NCI-H345 (cell line): ENCODE measurements at places on chromosomes 4 and X.

- DNase-seq, result no peak
Measured at GRCh38 chr4:5923376-5923775, 30.5 kb upstream of the CRMP1 start.

- DNase-seq, result no peak
Measured at GRCh38 chr4:111639120-111639690, 506.0 kb upstream of the FAM241A start.

- DNase-seq, result no peak
Measured at GRCh38 chr4:21454831-21455230, 493.7 kb downstream of the KCNIP4 start.

DNA sequence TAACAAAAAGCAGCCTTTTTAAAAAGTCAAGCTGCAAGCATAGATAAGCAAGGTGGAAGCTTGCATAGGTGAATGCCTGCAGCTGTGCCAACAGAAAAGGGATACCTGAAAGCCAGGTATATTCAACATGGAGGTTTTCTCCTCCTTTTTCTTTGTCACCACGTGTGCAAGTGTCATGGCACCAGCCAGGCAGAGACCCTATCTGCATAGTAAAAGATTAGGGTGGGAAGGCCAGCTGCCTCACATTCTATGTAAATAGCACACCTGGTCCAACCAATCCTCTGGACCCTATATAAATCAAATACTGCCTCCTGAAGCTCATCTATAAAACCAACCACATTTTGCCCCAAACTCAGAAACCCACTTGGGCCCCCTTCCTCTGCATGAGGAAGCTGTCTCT is 28.0 kb upstream of the PLK4 start:
- no peak for DNase-seq

DNA sequence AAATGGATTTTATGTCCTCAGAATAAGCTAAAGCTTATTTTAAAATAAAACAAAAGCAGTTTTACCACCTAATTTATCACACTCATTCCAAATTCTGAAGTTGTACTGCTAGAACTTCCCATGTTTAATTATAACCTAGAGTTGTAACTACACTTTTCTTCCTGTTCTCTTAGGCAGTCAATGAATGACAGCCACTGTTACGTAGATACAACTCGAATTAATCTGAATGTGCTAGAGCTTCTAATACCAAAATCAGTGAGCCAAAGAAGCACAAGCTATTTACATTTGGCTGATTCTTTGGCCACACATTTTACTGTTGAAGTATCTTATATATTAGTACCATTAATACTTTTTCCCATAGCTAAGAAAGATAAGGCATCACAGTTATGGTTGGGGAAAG is 99.0 kb upstream of the FTHL17 start:
- no peak for DNase-seq
